ENCODE measurements at places on chromosomes 7 and 10.

- no peak for DNase-seq
Observed at GRCh38 chr7:143902332-143902899, 440 bp upstream of the TCAF1 start.

DNA sequence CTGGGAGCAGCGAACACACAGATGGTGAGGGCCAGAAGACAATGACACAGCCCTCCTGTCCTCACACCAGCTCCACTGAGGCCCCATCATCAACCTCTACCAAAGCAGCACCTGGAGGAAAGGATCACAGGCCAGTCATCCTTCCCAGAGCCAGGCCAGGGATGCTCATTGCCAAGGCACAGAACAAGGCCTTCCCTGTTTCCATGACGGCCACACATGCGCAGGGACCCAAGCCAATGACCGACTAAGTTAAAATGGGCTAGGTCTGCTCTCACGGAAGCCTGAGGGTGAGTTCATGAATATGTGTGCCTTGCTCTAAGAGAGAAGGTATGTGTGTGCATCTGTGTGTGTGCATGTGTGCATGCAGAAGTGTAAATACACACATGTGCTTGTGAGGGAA, 39.6 kb downstream of the COBL start:
- DNase-seq, result no peak

DNA sequence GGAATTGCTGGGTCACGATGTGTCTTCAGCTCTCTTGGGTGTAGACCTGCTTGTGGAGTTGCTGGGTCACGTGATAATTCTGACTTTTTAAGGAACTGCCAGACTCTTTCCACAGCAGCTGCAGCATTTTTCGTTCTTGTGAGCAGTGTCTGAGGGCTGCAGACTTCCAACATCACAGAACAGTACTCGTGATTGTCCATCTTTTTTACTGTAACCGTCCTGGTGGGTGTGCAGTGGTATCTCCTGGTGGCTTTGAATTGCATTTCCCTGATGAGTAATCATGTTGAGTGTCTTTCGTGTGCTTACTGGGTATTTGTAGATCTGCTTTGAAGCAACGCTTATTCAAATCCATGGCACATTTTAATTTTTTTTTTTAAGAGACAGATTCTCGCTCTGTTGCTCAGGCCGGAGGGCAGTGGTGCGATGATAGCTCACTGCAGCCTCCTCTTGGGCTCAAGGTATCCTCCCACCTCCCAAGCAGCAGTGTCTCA, 22.7 kb downstream of the INPP5A start:
- no peak for DNase-seq

DNA sequence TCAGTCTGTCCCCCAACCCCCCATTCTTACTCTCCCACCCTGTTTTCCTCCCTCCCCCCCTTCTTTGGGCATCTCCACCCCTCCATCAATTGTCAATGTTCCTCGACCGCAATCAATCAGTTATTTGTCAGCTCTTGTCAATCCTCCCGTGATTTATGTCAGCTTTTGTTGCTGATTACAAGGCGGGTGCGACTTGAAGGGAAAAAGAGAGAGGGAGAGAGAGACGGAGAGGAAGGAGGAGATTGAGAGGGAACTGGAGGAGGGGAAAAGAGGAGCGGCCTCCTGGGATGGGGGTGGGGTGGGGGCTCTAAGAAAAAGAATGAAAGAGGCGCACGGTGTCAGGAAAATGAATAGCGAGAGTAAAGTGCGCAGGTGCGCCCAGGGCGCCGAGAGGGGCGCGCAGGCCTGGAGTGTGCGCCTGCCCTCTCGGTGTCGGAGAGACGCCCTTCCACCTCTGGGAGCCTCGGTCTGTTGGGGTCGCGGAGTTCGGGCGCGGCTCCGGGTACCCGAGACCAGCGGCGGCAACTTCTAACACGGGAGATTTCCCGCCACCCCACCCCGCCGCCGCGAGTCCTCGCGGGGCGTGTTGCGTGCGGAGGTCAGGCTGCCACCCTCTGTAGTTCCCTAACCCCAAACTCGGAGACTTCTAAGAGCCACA, 1.1 kb upstream of the ZNF503 start:
- DNase-seq, result no peak

DNA sequence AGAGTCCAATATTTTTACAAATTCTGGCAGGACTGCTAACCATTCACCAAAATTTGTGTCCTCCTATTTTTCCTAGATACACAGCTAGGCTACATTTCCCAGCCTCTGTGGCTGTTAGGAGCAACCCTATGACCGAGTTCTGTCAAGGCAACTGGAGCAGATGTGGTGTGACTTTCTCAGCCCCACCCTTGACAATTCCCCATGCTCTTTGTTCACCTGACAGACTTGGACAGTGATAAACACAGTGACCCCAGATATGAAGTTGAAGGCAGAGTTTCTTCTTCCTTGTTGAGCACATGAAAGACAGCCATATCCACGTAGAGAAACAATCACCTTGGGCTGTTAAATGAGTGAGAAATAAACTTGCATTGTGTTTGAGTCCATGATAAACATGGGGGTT, 1162.1 kb downstream of the SORCS3 start:
- DNase-seq, result no peak

DNA sequence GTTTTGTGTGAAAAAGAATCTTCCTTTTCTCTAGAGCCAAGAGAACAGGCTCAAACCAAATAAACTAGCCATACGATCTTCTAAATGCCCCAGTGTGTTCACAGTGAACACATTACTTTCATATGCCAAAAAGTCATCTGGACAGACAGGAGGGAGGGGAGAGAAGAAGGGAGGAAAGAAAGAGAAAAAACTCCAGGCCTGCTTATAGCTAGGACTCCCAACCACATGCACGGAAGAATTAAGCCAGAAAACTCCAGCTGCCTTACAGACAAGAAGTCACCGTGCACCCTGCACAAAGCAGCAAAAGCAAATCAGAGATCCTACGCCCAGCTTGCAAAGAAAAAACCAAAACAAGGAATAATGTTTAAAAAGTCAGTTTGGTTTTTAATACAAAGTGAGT, 34.3 kb downstream of the SNX8 start:
- DNase-seq, result no peak

DNA sequence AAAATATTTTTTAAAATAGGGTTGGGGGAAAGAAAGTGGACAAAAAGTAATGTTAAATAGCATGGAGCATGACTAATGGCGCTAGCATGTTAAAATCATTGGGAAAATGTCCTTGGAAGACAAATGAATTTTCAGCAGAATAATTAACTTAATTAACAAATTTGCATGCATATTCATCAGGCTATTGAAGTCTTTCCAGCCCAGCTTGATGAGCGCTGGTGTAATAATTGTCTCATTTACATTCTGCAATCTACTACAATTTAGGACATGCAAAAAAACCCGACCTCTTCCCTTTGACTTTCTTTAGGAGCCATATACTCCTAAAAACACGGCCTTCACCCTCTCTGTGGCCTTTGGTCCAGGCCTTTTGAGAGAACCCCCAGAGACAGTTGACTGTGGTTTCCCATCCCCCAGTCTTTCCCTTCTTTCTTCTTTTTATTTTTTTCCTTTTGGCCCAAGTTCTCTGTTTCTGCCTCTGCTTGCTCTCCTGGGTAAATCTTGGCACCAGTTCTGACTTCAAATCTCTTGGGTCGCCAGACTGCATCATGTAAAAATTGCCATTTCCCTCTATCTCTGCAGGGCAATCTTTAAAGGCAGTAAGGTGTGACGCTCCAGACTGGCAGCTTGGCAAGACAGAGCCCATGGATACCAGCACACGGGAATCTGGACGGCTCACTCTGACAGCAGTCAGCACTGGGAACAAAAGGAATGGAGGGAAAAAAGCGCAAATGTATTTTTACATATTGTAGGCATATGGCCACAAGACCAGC, 105.5 kb downstream of the NEUROD6 start:
- DNase-seq, result no peak

DNA sequence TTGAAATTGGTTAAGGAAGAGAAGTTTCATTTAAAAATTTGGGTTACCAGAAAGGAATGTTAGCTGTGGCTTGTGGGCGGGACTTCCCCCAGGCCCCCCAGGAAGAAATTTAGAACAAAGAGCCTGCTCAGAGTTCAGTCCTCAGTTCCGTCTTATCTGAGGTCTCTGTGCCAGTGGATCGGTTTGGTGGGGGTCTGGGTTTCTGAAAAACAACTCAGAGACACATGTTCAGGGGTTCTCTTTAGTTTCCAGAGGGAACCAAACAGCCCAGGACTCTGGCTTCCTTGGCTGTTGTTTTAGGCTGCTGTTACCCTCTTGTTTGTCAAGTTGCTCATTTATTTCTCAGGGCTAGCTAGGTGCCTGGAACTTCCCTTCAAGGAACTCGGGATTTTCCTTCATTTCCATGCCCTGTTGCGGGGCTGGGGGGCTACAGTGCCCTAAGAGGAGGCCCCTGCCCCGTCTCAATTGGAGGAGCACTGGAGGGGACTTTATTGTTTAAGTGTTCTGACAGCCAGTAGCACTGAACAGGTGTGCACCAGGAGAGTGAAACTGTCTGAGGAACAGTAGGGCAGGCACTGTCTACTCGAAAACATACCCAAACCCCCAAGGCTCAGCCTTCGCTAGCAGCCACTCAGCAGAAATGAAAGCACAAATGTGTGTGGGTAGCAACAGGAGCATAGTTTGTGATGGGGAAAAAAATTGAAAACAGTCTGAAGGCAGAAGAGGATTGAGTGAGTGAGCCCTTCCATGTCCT, 59.9 kb downstream of the ALOX5 start:
- no peak for DNase-seq

DNA sequence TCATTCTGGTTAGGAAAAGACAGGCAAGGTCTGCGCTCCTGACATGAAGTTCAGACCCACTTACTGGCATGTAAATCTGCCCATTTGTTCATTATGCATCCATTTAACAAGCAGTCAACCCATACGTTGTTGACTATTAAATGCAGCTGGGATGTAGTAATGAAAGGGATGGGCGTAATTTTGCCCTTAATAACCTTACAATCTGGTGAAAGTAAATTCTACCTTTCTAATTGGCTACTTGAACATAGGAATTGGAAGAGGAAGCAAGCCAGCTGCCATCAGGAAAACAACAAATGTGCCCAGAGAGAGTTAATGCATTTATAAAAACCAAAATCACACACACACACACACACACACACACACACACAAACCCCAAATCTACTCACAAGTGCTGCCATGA, 170.2 kb upstream of the PITRM1 start:
- DNase-seq, result no peak

- no peak for DNase-seq
Observed at GRCh38 chr7:4040109-4040928, 641.8 kb upstream of the FOXK1 start.

- no peak for DNase-seq
Observed at GRCh38 chr10:89278034-89278535, 23.8 kb upstream of the IFIT2 start.

DNA sequence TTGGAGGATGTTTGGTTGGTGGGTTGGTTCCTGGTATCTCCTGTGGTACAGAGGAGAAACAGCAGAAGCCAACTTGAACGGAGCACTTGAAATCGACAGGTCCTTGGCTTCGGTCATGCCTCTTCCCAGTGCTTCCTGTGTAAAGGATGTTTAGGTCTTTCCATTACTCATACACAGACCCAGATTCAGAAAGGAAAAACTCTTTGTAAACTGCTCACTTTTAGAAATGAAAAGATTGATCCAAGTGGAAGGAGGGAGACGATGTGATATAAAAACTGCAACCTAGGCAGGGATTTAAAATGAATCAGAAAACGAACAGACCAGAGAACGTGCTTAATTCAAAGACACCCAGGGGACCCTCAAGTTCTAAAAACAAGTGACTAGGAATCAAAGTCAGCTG, 338.4 kb downstream of the GALNT17 start:
- DNase-seq, result no peak

- DNase-seq, result no peak
Observed at GRCh38 chr10:130254243-130254642, 118.1 kb downstream of the GLRX3 start.

DNA sequence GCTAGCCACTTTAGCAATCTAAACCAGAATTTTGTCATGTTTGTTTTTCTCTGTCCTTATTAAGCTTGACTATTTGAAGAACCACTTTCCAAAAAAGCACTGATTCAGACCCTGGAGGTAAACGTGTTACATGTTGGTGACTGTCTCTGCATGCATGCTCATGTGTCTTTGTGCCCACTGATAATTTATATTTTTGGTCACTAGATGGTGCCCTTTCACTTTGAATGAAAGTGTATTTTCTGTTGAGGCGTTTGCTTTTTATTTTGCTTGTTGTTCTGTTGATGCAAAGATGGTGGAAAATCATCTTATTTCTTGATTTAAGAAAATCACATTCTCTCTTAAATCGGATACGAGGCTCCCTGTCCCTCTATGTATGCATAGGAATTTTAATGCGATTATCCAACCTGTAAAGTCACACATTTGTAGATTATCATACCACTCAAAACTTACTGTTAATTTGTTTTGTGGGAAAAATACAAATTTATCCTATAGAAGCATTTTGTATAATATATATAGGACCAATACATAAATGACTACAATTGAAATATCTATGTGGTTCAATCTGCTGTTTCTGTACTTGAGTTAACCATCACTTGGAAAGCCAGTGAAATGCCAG, 269.3 kb downstream of the BICC1 start:
- no peak for DNase-seq

DNA sequence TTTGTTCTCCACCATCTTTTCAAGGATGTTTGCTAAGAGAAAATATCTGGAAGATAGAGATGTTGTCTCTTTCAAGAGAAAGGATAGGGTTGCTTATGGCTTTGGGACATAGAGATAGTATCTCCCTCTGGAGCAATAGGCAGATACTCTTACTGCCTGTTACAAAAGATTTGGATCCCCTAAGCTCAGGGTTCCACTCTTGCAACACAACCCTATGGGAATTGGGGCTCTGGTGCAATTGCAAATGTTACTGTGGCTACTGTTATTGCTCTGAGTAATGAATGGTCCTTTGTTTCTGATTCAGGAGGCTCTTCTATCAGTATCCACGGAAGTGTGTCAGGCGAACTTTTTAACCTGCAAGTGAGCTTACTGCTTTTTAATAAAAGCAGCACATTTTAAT, 88.8 kb downstream of the GPR85 start:
- DNase-seq, result no peak

- no peak for DNase-seq
Observed at GRCh38 chr10:79298403-79299244, 48.6 kb upstream of the PPIF start.

DNA sequence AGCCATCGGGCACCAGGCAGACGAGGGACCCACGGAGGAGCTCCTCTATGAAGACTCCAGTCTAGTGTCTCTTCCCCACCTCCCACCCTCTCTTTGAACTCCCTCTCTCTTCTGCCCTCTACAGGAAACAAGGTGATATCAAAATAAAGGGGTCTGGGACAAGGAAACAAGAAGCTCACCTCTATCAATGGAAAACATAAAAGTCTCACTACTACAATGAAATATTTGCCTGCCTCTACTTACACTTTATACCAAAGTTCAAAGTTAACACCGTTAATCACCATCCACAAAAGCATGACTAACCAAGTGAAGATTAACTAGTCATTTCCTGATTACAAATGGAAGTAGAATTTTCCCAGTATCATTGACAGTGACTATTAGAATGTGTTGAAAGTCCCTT, 82.2 kb downstream of the PARD3 start:
- no peak for DNase-seq

DNA sequence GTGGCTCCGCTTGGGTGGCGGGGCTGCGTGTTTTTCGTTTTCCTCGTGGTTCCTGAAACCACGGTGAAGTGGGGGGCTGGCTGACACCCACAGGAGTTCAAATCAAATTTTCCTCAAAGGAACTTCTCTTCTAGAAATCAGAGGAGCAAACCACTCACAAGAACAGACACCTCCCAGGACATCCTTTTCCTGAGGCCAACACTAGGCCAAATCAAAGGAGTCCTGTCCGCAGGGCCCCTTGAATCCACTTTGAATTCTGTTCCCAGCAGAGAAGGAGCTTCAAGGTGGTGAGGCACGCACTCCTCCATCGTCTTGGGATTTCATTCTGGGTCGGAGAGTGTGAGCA, 29.9 kb upstream of the ZNF273 start:
- no peak for DNase-seq

Measured in NCI-H187 (cell line).